Stimulated activated CD4-positive, alpha-beta T cell treated with anti-CD3 and anti-CD28 coated beads, Interleukin-12 subunit alpha, Interleukin-12 subunit beta, amount 100 ng/mL, for 24 hours (primary cell): ENCODE measurements at places on chromosomes 3 and 15.

- no peak for DNase-seq
Measured at GRCh38 chr15:89409184-89410038, 74.8 kb upstream of the POLG start.

- DNase-seq, result no peak
Measured at GRCh38 chr15:66840615-66841390, 138.8 kb downstream of the SMAD6 start.

DNA sequence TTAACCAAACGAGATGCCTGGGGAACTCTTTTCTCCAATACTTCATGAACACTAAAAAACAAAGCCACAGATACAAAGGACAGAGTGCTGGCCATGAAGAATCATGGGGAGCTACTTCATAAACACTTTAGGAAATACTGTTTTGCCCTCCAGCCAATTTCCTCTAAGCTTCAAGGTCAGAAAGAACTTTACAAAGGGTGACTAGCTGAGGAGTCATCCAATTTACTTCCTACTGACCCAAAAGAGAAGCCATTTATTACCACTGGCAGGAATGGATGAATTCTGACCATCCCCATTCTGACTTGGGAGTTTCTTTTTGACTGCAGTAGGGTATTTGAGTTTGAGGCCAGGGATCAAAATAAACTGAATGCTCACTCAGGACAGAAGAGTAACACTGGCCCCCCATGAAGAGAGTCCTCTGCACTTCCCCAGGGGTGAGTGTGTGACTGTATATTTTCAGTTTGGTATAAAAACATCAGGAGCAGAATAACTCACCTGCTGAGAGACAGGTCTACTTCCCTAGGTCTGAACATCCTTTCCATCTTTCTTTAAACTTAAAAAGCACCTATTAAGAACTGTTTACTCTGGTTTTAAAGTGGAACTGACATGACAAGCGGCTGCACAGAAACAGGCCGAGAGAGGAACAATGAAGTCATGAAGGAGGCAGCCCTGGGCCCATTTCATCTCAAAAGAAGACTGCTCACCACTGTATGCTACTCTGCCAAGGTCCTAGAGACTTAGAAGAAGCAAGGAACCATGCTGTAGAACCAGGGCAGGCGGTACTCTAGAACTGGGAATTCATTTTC, 203.6 kb downstream of the TNIK start:
- DNase-seq, result no peak

DNA sequence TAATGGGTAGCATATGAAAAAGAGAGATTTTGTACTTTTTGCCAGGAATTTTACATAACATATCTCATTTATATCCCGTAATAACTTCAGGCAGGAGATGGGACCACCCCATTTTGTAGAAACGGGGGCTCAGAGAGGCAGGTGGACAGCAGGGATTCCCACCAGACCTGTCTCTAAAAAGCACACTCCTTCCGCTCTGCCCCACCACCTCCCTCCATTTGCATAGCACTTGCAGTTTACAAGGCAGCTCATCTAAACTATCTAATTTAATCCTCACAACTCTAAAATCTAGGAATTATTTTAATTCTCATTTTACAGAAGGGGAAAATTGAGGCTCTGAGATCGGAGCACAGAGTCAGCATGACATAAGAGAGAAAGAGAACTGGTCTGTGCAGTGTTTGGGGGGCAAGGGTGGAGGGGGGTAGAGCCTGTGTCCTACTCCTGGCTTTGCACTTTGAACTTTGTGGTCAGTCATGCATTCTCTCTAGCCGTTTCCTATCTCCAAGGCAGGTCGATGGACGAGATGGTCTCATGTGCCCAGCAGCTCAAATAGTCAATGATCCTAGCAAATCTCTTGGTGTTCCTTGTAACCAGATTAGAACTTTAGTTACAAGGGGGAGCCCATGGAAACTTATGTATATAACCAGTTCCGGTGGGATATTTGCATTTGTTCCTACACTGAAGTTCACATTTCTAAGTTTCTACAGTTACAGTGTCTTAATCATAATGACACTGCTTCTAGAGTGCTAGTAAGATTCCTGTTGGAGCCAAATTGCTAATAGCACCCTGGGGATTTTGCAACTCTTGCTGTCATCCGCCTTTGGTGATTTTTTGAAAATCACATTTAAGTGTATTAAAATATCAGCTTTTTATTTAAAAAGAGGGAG, 18.6 kb downstream of the CRYGS start:
- no peak for DNase-seq

DNA sequence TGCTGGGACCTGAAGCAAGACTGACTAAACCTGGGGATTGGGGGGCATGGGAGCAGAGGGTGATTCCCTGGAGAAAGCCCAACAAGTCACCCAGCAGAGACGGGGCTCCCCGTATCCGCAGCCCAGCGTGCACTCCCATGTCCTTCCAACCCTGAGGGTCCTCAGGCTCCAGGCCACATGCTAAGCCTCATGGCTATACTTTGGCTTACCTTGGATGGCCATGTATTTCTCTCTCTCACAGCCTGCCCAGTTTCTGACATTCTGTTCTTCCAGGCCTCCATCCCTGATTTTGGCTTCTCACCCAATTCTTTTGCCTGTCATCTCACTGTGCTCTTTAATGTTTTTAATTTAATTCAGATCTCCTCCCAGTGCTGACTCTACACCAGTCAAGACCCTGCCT, 126.8 kb upstream of the CTDSPL start:
- DNase-seq, result no peak
